NCI-H226 (cell line): ENCODE measurements at places on chromosomes 3 and 15.

DNA sequence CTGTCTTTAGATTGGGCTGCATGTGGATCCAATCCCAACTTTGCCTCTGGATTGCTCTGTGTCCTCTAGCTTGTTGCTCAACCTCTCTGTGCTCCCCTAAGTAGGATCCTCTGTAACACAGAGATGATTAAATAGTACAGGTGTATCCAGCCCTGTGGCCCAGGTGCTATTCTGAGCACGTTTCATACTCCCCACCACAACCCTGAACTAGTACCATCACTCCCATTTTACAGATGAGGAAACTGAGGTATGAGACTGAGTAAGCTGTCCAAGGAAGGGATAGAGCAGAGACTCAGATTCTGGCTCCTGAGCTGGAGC lies 7.2 kb downstream of the ISG20 start:
- no peak for DNase-seq

DNA sequence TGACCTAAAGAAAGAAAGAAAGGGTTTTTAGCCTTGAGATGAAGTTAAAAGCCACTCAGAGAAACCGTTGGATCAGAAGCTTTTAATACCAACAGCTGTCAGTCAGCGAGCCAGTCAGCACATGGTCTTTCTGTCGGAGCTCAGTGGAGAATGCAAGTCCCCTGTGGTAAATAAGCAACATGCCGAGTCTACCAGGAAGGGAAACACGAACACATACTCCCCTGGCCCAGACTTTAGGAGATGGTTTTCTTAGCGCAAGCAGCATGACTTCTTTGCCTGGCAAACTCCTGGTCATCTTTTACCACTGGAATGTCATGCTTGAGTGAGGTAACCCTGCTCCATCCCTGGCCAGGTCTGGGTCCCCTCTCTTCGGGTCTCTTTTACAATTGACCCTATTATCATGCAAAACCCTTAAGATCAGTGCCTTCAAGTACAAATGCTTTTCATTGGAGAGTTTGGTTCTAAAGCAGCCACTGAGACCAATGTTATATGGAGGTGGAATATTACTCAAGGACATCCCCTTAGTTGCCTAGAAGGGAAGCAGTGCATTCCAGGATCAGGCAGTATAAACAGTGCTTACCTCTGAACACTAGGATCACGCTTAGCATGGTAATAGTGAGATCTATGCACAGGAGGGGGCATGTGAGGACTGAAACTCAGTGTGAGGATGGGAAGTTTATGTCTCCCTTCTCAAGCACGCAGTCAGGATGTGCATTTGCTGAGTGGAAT lies 28.2 kb downstream of the SLCO3A1 start:
- DNase-seq = no peak

- DNase-seq = no peak
These were observed 19.5 kb downstream of the LRIG1 start for GRCh38 chr3:66481071-66482017.

DNA sequence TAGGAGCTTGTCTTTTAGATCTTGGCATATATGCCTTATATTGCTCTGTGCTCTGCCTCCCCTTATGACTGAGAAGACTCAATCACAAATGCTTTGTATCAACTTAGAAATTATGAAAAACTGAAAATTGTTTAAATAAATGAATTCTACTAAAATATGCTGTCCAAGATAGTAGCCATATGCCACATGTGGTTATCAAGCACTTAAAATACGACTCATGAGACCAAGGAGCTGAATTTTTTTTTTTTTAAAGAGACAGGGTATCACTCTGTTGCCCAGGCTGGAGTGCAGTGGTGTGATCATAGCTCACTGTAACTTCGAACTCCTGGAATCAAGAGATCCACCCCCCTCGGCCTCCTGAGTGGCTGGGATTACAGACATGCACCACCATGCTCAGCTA lies 118.3 kb downstream of the RFTN1 start:
- no peak for DNase-seq

GRCh38 chr3:24628523-24629258 lies 134.0 kb upstream of the THRB start:
- peak; percentile 74 for DNase-seq

GRCh38 chr15:67022587-67023105 lies 42.8 kb upstream of the SMAD3 start:
- no peak for DNase-seq

GRCh38 chr3:112635674-112636073 lies 5.3 kb downstream of the CCDC80 start:
- DNase-seq = peak; percentile 79

GRCh38 chr3:107884719-107885460 lies 205.9 kb downstream of the CD47 start:
- DNase-seq = peak; percentile 91

DNA sequence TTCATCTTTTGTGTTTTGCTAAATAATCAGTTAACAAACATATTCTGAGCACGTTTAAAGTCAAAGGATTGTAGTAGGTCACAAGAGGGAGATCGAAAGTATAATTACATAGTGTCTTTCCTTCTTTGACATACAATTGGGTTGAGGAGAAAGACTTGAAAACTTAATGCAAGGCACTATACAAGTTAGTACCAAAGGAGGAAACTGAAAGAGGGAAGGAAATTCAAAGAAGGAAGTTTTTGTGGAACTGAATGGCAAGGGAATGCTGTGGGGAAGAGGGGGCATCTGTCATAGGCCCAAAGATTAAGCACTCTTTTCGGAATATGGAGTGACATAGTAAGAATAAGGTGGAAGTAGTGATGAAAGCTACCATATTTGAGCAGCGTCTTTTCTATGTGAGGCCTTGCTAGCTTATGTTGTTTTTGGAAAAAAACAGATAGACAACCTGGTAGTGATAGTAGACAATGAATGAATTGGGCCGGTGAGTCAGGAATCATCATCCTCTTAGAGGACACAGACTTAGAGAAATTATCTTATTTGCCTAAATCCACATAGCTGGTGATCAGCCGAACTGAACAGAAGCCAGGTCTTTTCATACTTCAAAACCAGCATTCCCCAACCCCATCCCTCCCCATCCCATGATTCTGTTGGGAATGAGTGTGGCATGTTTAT lies 10.2 kb downstream of the MBNL1 start:
- no peak for DNase-seq

- no peak for DNase-seq
These were observed 1.9 kb downstream of the IVD start for GRCh38 chr15:40407330-40407990.

- no peak for DNase-seq
These were observed 1530.3 kb downstream of the SI start for GRCh38 chr3:163548015-163548414.

DNA sequence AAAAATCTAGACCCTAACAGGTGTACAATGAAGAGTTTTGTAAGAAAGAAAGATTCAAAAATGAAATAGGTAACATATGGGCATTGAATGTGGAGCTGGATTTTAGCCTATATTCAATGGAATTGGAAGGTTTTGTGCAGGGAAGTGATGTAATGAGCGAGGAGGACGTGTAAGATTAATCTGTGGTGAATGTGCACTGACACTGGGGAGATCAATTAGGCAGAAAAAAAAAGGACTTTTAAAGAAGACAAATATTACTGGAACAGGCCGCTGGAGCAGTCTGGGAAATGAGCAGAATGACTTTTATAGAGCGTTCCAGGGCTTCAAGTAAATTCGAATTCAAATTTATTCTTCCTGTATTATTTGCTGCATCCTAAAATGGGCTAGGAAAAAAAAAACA lies 55.2 kb downstream of the PDIA5 start:
- DNase-seq = no peak
